ENCODE measurements at places on chromosomes 7 and 10.

DNA sequence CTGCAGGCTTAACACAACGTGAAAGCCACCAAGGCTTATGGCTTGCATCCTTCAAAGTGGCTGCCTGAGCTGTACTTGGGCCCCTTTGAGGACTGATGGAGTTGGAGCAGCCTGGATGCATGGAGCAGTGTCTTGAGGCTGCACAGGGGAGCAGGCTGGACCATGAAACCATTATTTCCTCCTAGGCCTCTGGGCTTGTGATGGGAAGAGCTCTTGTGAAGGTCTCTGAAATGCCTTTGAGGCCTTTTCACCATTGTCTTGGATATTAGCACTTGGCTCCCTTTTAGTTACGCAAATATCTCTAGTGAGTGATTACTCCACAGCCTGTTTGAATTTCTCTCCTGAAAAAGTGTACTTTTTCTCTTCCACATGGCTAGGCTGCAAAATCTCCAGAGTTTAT, 201.2 kb upstream of the NPY start:
- no peak for DNase-seq

- no peak for DNase-seq
Measured at GRCh38 chr7:131653418-131654248, 97.2 kb upstream of the PODXL start.

- DNase-seq: no peak
Measured at GRCh38 chr7:120991581-120991980, 3.1 kb downstream of the CPED1 start.

DNA sequence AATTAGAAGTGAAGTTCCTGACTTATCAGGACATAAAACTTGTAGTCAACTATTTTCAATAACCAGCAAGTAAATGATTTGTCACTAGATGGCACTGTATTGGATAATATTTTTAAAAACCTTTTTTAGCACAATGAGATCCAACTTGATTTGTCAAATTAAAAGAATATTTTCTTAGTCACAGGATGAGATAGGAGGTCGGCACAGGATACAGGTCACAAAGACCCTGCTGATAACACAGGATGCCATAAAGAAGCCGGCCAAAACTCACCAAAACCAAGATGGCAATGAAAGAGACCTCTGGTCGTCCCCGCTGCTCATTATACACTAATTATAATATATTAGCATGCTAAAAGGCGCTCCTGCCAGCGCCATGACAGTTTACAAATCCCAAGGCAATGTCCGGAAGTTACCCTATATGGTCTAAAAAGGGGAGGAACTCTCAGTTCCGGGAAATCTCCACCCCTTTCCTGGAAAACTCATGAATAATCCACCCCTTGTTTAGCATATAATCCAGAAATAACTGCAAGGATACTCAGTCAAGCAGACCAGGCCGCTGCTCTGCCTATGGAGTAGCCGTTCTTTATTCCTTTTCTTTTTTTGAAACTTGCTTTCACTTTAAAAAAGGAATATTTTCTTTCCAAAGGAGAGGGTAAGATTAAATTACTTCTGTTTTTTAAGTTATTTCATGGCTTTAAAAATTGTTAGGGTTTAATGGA, 255.7 kb upstream of the MKLN1 start:
- no peak for DNase-seq

GRCh38 chr7:106640368-106641141, 20.4 kb downstream of the CCDC71L start:
- DNase-seq: no peak

DNA sequence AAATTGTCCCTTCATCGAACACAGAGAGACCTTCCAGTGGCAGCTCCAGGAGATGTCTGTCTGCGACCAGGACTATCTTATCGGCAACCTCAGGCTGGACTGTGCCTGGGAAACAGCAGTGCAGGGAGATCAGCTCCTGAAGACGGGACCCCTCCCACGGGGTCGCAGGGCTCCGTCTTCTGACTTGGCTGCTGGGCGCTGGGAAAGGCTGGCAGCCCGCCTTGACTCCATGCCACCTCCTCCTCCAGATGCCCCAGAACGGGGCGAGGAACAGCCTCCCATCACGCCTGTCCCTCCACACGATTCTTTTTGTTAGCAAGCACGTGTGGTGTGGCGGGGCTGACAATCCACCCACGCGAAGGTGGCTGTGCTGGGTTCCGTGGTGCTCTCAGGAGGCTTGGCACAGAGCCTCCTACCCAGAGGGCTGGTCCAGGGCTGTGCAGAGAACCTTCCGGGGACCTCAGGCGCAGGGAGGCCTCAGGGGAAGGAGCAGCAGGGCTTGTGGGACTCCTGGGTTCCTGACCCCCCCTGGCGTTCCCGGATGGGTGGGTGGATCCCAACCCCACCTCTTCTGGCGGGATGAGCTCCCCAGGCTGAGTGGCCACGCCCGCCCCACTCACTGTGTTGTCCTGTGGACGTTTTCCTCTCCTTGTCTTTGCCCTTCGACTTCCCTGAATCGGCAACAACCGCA, 47.6 kb upstream of the NKX6-2 start:
- DNase-seq: no peak

GRCh38 chr10:82934429-82934828, 1059.4 kb downstream of the NRG3 start:
- DNase-seq: no peak

DNA sequence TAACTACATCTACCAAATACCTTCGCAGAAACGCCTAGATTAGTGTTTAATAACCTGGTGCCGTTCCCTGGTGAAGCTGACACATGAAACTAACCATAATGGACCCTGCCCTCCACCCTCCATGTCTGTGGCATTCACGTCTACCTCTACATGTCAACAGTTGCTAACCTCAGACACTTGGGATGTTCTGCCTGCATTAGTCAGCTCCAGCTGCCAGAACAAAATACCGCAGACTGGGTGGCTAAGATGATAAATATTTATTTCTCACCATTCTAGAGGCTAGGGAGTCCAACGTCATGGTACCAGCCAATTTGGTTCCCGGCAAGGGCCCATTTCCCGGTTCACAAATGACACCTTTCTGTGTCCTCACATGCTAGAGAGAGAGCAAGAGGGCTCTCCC, 118.5 kb upstream of the CHST15 start:
- no peak for DNase-seq

DNA sequence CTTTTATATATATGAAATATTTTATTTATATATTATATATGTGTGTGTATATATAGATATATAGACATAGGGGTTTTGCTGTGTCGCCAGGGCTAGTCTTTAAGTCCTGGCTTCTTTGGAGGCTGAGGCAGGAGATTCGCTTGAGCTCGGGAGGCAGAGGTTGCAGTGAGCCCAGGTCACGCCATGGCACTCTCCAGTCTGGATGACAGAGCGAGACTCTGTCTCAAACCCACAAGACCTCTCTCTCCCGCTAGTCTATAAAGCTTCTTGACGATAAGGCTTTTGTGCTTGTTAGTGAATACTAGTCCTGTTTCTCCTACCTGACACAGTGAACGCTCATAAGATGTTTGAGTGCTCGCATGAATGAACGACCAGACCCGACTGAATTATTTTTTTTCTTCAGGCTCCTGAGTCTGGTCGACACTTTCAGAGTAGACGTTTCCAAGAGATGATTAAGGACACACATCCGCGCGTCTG, 577 bp upstream of the DDX21 start:
- no peak for DNase-seq

All from stimulated activated CD4-positive, alpha-beta T cell treated with anti-CD3 and anti-CD28 coated beads, TNF-alpha, amount 100 ng/mL, for 1 hour (primary cell).